ENCODE measurements at places on chromosomes 4 and X. TPM values are rescaled to one million over a fixed set of nuclear protein-coding genes. Genes with fewer than 3 reads are reported as not detected.

EDA gene
- total RNA-seq: 4.2 TPM

NLGN4X gene
- total RNA-seq: 3.1 TPM

NUDT6 gene
- 10.9 TPM for total RNA-seq

TSPYL2 gene
- total RNA-seq: 41.2 TPM

GRCh38 chrX:105263801-105264200, 43.3 kb upstream of the TEX13A start:
- no peak overlapping the region for H3K4me3 ChIP-seq
- H3K4me1 ChIP-seq: no peaks in the 10 kb centered on the region
- H3K36me3 ChIP-seq: no peaks in the 10 kb centered on the region
- no peaks in the 10 kb centered on the region for H3K27me3 ChIP-seq
- no peak for DNase-seq
